ENCODE measurements at places on chromosomes 5 and 9.
A peak's percentile ranks its signal among the peaks of the same experiment; 100 is the strongest.

GRCh38 chr9:92141144-92142129, 26.2 kb upstream of the SPTLC1 start:
- DNase-seq = no peak

DNA sequence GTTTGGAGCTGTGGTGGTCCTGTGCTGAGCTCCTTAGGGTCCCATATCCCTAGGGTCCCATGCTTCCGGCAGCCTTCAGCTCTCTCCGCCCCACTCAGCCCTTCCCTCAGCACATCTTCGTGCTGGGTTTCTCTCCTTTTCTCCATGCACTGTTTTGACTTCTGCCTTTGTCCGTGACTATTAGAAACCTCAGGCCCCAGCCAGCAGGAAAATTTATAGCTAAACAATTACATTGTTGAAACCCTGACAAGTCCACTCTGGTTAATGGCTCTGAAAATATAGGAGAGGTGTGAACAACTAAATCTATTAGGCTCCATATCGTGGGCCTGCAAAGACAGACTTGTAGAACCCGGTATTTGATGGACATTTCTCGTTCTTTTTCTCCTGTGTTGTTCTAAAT, 523.7 kb downstream of the CCDC171 start:
- no peak for DNase-seq

GRCh38 chr9:136775191-136775590, 10.9 kb upstream of the LCN15 start:
- no peak for DNase-seq

- DNase-seq = no peak
These were observed 93.5 kb downstream of the RGS3 start for GRCh38 chr9:113556877-113557593.

- no peak for DNase-seq
These were observed 79.6 kb downstream of the ANXA2R start for GRCh38 chr5:42960506-42960905.

GRCh38 chr9:36007316-36007708, 29.4 kb upstream of the RECK start:
- no peak for DNase-seq

DNA sequence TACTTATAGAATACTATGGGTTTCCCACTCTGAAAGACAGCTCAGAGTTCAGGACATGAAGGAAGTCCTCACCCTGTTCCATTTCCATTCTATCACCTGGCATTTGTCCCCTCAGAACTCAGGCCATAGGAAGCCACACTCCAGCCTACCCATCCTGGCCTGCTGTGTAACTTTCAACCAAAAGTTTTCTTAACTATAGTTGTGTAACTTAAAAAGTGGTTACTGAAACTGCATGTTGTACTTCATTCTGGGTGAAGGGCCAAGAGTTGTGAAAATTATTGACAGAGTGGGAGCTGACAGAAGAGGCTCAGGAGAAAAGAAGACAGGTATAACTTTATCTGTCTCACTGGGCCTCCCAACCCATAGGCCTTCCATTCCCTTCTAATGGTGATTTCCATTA, 212.5 kb downstream of the RAB3C start:
- no peak for DNase-seq

- no peak for DNase-seq
These were observed 23.9 kb downstream of the SECISBP2 start for GRCh38 chr9:89342213-89342612.

GRCh38 chr9:89612566-89613278, 7.9 kb downstream of the GADD45G start:
- no peak for DNase-seq

DNA sequence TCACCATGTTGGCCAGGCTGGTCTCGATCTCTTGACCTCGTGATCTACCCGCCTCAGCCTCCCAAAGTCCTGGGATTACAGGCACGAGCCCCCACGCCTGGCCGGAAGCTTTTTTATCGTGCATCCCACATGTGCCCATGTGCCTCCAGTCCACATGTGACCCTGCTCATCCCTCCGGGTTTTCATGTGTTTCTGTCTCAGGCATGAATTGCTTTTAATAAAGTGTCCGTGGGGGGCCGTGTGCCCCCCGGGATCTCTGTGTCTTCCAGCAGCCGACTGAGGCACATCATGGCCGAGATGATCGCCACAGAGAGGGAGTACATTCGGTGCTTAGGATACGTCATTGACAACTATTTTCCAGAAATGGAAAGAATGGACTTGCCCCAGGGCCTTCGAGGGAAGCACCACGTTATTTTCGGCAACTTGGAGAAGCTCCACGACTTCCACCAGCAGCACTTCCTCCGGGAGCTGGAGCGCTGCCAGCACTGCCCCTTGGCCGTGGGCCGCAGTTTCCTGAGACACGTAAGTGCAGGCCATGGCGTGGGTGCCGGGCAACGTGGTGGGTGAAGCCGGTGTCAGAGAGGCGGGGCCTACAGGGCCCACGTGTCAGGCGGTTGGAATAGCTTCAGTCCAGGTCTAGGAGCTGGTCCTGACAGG, 22.1 kb upstream of the LRRC14B start:
- peak; percentile 1 for DNase-seq

- DNase-seq = no peak
These were observed 72.5 kb downstream of the SPIN1 start for GRCh38 chr9:88460587-88461332.

DNA sequence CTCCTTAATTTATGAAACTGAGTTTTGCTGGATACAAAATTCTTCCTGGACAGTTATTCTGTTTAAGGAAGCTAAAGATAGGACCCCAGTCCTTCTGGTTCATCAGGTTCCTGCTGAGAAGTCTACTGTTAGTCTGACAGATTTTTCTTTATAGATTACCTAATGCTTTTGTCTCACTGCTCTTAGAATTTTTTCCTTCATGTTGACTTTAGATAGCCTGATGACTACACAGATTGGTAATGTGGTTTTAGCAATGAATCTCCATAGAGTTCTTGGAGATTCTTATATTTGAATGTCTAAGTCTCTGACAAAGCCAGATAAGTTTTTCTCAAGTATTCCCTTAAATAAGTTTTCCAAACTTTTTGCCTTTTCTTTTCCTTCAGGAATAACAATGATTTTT, 419.7 kb downstream of the CDH10 start:
- DNase-seq = no peak

DNA sequence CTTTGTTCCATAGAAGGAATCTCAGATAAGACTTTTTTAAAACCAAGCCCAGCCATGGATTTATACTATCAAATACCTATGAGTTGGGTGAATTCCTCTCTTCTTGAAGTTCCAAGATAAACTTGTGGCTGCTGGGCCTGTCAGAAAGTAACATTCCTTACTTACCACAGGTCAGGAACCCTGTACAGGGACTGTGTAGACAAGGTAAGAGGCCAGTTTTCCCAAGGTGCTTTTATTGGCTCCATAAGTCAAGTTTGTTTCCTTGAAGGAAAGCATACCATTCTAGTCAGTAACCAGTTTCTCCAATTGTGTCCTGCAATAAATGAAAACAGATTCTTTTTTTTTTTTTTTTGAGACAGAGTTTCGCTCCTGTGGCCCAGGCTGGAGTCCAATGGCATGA, 8.8 kb upstream of the CLTB start:
- no peak for DNase-seq

- DNase-seq = no peak
These were observed 59.1 kb downstream of the C9orf152 start for GRCh38 chr9:110148891-110149290.

GRCh38 chr9:114606597-114607207, 4.4 kb upstream of the TMEM268 start:
- no peak for DNase-seq

- DNase-seq = no peak
These were observed 75.6 kb upstream of the SLC44A1 start for GRCh38 chr9:105168870-105169319.

GRCh38 chr9:128022886-128023285, 42.1 kb upstream of the EEIG1 start:
- no peak for DNase-seq

DNA sequence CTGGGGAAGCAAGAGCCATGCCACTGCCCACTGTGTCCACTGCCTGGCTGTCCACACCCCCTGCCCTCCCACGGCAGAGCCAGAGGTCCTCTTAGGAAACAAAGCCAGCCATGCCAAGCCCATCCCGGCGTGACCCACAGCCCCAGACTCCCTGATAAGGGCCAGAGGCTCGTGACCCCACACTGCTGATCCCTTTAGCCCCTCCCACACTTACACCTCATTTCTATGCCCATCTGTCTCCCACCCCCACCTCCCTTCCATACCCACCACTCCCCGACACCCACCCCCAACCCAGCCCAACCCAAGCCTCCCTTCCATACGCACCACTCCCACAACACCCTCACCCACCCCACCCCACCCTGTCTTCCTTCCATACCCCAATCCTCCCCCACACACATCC, 17.3 kb downstream of the PTGES start:
- DNase-seq = no peak

GRCh38 chr5:88045165-88045564, 223.5 kb downstream of the TMEM161B start:
- DNase-seq = no peak

DNA sequence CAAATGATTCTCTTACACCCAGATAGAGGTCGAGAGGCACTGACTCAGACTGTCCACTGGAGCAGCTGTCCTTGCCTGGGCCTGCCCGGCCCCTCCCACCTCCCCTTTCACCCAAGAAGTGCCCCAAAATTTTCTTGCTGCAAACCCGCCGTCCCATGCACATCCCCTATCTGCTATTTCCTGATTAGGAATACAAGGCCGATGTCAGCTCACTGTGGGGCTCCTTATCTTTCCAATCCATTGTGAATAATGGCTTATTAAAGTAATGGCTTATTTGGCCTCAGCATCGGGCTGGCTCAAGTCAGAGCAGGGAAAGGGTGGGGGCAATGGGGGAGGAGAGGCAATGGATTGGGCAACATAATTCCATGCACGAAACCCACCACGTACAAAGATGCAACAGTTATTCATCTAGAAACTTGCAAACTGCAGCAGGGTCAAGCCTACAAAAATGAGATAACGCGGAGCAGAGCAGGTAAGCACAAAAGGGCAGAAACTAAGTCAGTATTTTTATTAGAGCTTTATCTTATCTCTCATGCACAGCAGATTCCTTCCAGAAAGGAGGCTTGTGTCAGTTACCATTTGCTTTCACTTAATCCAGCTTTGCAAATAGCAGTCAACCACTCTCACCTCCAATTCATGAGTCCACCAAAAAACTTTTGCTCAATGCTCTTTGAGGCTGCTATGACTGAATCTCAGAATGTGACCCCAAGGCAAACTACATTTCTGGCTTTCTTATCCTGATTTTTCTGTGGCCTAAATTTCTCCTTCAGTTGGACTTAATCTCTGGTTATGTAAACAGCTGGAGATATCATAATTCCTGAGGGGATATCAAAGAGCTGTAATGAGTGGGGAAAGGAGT, 138.2 kb upstream of the OSMR start:
- no peak for DNase-seq

GRCh38 chr5:3602785-3603502, 7.3 kb downstream of the IRX1 start:
- DNase-seq = no peak

DNA sequence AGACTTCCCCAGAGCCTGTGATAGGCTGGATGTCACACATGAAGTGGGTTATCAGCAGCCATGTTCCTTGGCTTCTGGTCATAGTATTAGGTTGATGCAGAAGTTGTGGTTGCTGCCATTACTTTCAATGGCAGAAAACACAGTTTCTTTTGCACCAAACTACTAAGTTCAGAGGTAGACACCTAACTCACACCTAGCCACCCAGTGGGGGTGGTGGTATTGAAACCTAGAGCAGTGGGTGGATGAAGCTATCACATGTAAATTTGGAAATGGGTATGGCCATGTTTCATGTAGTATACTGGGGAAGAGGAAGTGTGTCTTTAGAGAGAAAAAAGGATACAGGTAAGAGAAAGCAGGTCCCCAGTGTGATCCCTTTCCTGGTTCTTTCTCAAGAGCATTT, 347.9 kb upstream of the SEMA6A start:
- DNase-seq = no peak

GRCh38 chr5:40141896-40142295, 537.8 kb upstream of the PTGER4 start:
- no peak for DNase-seq

- DNase-seq = no peak
These were observed 312.1 kb upstream of the CDH18 start for GRCh38 chr5:20300110-20300509.

DNA sequence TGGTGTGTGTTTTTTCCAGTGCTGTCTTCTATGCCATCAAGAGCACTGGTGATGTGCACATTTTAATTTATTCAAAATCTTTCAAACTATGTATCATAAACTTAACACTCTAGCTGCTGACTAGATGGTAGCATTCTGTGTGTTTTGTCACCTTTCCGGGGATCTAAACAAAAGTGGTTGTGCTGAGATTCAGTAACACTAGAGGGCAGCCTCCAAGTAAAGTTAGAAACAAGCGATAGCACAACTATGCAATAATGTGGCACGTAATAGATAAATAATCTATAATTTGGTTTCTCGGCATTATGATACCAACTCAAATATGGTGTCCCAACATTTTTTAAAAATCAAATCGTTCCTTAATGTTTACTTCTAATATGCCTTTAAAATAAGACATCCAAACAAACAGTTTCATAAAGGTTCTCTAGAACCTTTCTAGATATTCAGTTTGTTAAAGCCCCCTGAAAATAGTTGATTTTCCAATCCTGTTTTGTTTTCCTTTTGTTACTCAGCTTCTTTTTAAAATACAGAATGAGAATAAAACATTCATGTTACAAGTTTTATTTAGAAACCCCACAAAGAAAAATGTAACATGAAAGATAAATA, 16.9 kb downstream of the SEMA6A start:
- DNase-seq = no peak

DNA sequence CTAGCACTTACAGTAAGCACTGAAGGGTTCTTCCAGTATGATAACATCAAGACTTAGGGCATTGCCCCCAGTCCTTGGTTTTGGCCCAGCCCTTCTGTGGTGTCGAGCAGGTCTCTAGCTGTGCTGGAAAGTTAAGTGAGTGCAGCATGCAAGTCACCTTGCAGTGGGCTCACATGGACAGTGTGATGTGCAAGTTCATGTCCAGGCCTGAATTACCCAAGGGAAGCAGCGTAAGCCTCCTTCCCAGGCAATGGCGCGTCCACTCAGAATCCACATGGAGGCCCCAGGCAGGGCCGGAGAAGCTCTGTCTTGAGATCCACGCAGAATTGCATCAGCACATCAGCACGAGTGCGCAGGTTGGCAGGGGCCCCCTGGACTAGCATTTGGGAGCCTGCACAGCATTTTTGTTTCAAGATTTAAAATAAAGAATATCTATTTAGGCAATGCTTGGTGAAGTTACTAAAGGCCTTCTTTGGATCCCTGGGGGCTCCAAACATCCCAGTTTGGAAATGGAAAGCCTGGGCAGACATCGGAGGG, 108.4 kb upstream of the ALDH1B1 start:
- no peak for DNase-seq

DNA sequence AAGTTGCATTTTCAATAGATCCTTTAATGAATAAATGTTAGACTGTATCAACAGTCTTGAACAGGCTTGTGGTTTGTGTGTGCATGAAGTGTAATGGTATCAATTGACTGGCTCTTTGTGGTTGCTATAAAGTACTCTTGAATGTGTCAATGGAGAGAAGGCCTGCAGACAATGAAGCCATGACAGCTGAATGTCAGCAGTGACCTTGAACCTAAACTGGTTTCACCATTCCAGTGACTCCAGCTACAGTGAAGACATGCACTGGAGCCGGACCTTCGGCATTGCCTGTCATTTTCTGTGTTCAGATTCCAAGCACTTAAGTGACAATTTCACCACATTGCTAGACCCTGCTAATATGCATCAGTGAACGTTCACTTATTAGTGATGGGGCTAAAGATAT, 276.0 kb upstream of the TMEM161B start:
- no peak for DNase-seq
